ENCODE measurements at places on chromosomes 5 and 9.

- no peak for DNase-seq
These were observed 1.3 kb downstream of the AGPAT2 start for GRCh38 chr9:136685790-136686533.

- DNase-seq, result no peak
These were observed 22.0 kb downstream of the CHD1 start for GRCh38 chr5:98906756-98907355.

DNA sequence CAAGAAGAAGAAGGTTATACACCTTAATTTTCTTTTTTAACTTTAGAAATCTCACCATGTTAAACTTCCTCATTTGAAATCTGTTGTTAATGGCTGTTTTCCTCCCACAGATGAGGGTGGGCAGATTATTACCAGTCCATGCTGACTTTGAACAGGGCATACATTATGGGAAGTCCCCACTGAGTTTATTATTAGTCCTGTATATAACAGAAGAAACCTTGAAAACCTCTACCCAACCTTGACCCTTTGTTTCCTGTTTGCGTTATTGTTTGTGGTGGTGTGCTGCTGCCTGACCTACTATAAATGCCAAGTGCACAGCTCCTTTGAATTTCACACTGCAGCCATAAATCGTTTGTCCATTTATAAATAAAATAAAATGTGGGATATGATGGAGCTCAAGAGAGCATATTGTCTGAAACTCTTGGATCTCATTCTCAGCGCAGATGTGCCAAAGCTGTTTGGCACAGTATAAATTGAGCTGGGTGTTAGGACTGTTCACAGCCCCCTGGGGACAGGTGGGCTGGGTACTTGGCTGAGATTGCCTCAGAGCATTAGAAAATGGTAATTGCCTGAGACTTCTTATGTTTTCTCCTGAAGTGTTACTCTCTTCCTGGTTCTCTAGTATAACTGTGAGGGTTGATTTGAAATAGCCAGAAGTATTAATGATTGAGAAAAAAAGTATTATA, 139.6 kb downstream of the SPATA31D1 start:
- DNase-seq, result no peak

- no peak for DNase-seq
These were observed 5.4 kb downstream of the SRFBP1 start for GRCh38 chr5:121967187-121967586.

- DNase-seq, result no peak
These were observed 1.3 kb upstream of the ZNF366 start for GRCh38 chr5:72508241-72509170.

DNA sequence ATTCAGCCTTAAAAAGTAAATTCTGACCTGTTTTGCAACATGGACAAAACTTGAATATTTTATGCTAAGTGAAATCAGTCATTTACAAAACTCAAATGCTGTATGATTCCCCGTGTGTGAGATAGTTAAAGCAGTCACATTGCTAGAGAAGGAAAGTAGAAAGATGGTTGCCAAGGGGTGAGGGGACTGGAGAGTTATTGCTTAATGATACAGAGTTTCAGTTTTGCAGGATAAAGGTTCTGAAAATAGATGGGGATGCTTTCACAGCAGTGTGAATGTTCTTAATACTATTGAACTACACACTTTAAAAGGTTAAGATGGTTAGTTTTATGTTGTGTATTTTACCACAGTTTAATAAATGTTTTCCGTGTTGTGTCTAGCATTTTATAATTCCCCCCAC, 51.2 kb downstream of the SGCD start:
- DNase-seq, result no peak

All from H54 (cell line).